Lower lobe of right lung (tissue), 2 donors: ENCODE measurements at places on chromosomes 13 and 19. TPM values are rescaled to one million over a fixed set of nuclear protein-coding genes. Genes with fewer than 3 reads are reported as not detected.
A peak's percentile ranks its signal among the peaks of the same experiment; 100 is the strongest.

GRCh38 chr19:33832633-33833032 is 36.0 kb downstream of the KCTD15 start:
- DNase-seq, result no peak

DNA sequence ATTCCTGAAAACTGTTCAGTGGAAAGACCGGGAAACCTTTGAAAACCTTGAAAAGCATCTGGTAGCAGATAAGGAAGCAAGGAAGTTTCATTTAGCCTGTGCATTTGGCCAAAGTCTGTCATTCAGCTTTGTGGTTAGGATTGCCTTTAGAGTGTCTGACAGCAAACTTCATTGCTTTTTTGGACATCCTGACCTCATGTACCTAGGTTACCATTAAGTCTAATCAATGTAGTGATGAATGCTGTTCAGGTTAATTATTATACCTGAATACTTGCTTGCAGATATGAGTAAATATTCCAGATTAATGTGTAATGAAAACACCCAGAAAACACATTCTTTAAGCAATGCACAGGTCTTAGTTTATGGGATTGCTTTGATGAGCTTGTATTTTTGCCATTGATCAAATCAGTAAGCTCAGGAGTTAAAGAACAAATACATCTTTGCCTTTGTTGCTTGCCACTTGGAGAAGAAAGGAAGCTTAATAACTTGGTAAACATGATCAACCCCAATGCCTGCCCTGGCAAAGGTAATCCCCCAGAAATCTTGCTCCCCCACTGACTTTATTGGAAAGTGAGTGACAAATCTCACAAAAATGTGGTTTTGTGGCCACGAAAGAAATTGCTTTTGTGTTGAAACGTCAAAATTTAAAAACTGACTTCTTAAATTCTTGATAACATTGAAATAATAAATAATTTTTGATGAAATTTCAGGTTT is 87.4 kb downstream of the SLC15A1 start:
- DNase-seq, result no peak

DNA sequence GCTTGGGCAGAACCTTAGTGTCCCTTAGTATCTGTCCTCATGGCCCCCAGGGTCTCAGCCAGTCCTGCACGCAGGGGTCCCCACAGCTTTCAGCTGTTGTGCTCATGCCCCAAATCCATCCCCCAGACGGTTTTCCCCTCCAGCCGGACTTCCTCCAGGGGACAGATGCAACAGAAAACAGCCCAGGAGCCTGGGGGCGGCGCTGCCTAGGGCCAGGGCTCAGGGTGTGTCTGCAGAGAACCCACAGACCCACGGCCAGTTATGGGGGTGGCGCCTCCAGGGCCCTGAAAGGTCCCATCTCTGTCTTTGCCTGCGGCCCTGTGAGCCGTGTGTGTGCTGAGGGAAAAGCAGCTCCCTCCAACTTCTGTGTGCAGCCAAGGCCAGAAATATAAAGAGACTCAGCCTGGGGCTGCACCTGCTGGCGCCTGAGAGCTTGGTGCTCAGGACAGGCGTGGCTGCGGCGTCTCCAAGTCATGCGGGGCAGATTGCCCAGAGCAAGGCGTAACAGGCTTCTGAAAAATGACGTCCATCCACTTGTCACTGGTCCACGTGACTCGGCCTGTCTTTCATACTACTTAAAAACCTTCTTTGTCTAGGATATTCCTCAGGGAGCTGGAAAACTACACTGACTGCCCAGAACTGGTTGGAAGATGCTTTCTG is 22.1 kb upstream of the F7 start:
- DNase-seq, result peak; percentile 87

DNA sequence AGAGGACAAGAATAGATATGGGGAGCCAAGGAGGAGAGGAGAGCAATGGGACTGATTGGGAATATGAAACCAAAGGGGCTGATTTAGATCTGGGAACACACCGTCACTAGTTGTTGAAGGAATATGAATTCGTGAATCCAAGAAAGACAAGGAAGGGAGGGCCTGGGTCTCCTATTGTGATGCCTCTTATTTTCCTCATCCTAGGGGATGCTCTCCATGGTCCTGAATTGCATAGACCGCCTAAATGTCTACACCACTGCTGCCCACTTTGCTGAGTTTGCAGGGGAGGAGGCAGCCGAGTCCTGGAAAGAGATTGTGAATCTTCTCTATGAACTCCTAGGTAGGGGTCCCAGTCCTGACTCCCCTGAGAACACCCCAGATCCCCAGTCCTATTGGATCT is 21.5 kb downstream of the RYR1 start:
- DNase-seq, result no peak

Gene ZNF480
- 9.0 TPM for total RNA-seq

Gene AP1M2
- 36.9 TPM for total RNA-seq

Gene PSG11
- not detected for total RNA-seq
